A549 treated with ZK216348 at 1 μM for 4 hours (cell line): ENCODE measurements at places on chromosomes 4 and X. TPM values are rescaled to one million over a fixed set of nuclear protein-coding genes. Genes with fewer than 3 reads are reported as not detected.

DNAAF6 gene
- not detected in 5 replicates for total RNA-seq

KLHL2 gene
- total RNA-seq, result 10.9 to 16.6 TPM (median 13.7 TPM) in 5 replicates

VEGFC gene
- 11.2 to 13.1 TPM (median 12.5 TPM) in 5 replicates for total RNA-seq

MAGEA11 gene
- not detected in 5 replicates for total RNA-seq

UGT2B15 gene
- 0.06 to 0.19 TPM in 2 of 5 replicates, not detected in the others for total RNA-seq

GLUD2 gene
- 2.4 to 3.3 TPM (median 2.9 TPM) in 5 replicates for total RNA-seq
